CD4-positive, alpha-beta T cell treated with Interleukin-12 subunit alpha and Interleukin-12 subunit beta, for 1 hour (primary cell): ENCODE measurements at places on chromosomes 13 and 19.

GRCh38 chr19:10593820-10594637, 6.9 kb upstream of the AP1M2 start:
- no peak for DNase-seq

GRCh38 chr19:50492303-50493052, 15.8 kb upstream of the GARIN5A start:
- peak; percentile 25 for DNase-seq

DNA sequence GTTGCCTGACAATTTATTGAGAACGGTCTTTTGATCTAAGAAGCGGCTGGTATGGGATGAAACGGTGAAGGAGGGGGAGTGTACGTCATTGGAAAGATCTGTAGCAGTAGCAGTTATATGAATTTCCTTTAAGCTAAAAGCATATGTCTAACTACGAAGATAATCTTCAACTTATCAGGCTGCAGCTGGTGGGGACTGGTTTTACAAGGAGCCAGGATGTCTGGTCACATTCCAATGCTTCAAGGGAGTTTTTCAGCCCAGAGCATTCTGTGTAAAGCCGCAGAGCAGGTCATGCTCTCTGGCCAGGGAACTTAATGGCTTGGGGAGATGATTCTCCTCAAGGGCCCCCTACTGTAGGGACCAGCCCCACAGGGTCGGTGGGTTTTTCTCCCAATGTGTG, 29.2 kb downstream of the CLEC4M start:
- DNase-seq: no peak

GRCh38 chr13:110138700-110139036, 168.3 kb downstream of the COL4A1 start:
- no peak for DNase-seq

GRCh38 chr19:7421941-7422744, 66.7 kb downstream of the PEX11G start:
- DNase-seq: no peak

- DNase-seq: no peak
Measured at GRCh38 chr13:49679246-49679645, 12.0 kb downstream of the EBPL start.

- DNase-seq: no peak
Measured at GRCh38 chr19:40141551-40141950, 49.7 kb upstream of the MAP3K10 start.

GRCh38 chr19:41218615-41219507, at the start of gene AXL:
AXL (plus strand) TSS chr19:41219223; CDS start chr19:41219393, 170 bp downstream.
- no peak for DNase-seq

DNA sequence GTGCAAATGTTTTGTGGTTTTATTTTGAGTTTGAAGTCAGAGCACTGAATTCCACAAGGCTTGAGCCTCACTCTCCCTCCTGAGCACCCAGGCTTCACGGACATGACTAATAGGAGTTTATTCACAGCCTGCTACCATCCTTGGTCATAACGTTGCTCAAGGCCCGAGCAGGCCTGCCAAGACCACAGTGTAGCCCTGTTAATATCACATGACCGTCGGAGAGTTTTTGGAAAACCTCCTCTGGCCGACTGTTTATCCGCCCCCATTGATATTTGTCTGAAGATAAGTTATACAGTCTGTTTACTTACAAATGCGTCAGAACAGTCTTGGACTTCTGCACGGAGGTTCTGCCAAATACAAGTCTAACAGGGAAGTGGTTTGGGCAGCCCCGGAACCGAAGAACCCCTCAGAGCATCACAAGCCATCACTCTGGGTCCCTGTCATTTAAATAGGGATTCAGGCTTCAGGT, 89.9 kb downstream of the COL4A2 start:
- DNase-seq: no peak

DNA sequence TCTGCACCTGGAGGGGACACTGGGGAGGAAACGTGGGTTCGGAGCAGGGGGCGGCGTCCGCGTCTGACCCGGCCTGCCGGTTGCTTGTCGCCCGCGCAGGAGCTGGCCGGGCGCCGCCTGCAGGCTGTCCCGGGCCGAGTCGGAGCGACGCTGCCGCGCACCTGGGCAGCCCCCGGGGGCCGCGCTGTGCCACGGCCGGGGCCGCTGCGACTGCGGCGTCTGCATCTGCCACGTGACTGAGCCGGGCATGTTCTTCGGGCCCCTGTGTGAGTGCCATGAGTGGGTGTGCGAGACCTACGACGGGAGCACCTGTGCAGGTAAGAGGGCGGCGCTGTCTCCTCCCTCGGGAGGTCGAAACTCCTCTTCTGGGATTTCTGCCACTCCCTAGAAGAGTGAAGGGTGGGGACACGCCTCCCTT, 1.3 kb downstream of the ITGBL1 start:
- DNase-seq: no peak

- DNase-seq: no peak
Measured at GRCh38 chr13:31274390-31274789, 74.6 kb downstream of the B3GLCT start.
